ENCODE measurements at places on chromosomes 6 and 20.

DNA sequence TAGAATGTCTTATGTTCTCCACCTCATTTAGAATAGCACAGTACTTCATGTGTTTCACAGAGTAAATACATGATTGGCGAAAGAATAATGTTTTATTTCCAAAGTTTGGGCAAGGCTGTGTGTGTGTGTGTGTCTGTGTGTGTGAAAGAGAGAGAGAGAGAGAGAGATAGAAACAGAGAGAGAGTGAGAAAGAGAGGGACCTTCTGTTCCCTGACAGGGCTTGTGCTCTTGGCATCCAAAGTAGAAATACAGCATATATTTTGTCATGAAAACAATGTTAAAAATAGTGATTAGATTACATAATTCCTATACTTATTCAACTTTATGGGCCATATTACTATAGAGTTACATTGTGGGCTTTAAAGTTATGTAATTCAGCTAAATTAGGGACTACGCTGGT, 201.2 kb downstream of the KIF6 start:
- no peak for DNase-seq

DNA sequence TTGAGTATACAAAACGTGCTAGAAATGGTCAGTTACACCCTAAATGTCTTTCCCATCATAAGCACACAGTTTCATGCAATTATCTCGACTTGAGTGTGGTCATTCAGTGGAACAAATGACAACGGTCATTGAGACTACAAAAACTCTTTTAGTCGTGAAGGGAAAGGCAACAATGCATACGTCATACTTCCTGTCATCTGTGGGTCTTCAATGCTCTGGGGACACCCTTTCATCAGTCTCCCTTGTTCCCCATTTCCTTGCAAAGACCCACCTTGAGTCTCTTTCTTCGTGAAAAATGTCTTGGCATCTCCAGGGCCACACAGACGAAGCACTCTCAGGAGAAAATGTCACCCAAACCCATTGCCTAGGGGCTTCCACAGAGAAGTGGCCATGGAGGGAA, 238.5 kb downstream of the GMPR start:
- no peak for DNase-seq

GRCh38 chr20:24787621-24788020, 161.4 kb upstream of the CST7 start:
- DNase-seq: no peak

DNA sequence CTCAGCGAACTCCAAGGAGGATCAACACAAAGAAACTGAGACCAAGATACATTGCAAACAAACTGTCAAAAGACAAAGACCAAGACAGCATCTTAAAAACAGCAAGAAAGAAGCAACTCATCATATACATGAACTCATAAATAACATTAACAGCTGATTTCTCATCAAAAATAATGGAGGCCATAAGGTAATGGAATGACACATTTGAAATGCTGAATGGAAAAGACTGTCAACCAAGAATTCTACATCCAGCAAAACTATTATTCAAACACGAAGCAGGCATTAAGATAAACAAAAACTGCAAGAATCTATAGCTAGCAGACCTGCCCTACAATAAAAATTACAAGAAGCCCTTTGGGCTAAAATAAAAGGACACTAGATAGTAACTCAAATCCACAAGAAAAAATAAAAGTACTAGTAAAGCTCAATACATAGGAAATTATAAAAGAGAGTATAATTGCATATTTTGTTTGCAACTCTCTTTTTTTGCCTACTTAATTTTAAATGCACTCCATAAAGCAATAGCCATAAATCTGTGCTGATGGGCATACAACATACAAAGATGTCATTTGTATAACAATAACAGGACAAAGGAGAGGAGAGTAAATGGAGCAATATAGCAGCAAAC, 37.9 kb upstream of the FOXF2 start:
- no peak for DNase-seq

DNA sequence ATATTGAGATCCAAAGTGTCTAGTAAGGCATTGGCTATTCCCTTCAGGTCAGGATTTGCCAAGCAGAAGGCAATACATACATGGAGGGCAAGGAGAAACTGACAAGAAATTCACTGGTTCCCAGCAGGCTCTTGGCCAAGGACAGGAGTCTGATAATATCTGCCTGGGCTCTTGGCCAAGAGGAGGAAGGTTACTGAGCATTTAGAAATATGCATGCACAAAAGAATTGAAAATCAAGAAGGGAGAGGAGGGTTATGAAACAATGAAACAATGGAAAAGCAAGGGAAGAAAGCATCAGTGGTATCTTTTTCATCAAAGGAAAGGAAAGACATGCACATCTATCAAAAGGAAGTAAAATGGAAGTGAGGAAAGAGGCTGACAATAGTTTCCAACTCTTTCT, 42.4 kb downstream of the ARHGAP18 start:
- no peak for DNase-seq

DNA sequence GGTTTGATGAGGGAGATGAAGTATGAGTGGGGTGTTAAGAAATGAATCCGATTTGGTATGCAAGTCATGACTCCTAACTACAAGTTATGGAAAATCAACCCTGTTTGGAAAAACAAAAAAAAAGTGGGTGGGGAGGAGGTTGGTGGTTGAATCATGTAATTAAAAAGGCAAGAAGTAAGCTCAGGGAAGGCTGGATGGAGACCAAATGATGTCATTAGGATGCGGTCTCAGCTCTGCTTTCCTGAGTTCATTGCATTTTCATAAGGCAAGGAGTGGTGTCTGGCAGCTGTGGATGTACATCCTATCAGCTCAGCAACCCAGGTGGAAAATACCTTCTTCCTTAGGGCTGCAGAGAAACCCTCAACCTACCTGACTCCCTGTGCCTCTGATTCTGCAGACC, 60.4 kb upstream of the AKAP12 start:
- DNase-seq: no peak

DNA sequence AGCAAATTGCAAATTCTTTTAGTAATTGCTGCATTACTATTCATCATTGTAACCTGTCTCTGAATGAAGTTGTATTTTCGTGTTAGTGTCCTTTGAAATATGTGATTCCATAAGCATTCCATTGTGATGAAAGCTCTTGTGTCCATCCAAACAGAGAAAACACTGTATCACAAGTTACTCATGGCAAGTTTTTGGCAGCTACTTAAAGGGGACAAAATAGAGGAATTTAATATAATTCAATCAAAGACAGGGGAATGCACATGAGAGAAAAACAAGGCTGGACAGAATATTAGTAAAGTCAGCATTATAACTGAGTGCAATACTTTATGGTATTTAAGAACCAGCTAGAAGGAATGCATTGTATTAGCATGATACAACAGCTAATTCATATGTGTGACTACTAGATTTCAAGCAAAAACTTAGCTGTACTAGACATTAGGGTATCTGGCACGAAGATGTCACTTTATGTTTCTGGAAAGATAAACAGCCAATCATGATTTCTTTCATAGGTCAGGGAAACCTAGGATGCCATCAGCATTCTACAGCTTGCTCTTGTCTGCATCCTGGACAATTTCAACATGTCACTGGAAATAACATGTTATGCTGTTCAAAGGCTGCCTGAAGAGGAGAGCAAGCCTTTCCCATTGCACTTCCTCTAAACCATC, 270.6 kb upstream of the MARCKS start:
- peak; percentile 4 for DNase-seq

GRCh38 chr6:451336-451735, 59.8 kb downstream of the IRF4 start:
- DNase-seq: no peak

DNA sequence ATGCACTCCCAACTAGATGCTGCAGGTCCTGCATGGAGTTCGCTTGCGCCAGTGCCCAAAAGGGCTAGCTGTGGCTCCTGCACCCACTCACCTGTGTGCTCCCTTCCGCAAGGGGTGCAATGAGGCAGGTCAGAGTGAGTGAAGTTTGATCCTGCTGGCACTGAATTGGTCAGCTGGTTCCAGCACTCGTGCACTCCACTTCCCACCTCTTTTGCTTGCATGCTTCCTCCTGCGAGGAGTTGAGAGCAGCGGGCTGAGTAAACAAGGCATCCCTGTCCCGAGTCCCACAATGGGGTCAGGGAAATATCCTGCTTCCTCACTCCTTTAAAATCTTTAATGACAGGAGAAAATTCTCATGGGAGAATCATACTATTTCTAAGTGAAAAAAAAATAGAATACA, 86.2 kb downstream of the LCA5 start:
- DNase-seq: no peak

DNA sequence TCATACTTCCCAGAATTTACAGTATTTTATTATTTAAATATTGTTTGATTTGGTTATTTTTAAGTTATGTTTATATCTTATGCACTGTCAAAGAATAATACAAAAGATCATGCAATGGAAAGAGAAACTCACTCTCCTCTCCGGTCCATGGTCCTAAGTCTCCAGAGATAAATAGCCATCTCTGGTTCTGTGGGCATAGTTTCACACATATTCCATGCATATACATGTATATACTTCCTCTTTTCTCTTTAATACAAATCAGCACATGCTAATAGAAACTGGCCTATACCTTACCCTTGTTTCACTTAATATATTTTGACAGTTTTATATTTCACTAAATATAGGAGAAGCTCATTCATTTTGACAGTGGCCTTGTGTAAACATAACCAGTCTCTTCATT, 901.7 kb upstream of the CITED2 start:
- DNase-seq: no peak

DNA sequence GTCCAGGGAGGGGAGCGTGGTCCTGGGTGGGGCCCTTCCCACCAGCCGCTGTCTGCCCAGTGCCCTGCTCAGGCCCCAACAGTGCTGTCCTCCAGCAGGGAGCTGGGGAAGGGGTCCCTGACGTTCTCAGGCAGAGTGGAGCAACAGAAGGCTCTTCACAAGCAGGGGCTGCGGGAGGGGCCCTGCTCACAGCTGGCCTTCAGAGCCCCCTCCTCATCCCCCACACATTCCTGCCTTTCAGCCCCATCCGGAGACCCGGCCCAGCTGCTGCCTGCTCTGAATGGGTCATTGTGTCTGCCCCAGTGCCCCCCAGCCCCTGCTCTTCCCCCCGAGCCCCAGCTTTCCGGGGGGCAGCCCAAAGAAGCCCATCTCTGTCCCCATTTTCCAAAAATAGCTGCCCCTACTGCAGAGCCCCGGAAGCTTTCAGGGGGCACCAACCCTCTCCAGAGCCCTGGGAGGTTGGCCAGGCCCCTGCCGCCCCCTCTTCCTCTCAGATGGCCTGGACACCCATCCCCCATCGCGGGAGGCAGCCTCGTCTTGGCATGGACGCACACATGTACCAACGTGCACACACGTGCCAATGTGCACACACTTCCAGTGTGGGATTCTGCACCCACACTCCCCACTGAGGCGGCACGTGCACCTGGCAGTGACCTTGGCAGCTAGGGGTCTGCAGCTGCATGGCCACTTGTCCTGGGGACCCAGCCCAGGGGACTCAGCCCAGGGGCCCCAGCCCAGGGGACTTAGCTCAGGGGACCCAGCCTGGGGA, 3.7 kb downstream of the COL20A1 start:
- DNase-seq: no peak

DNA sequence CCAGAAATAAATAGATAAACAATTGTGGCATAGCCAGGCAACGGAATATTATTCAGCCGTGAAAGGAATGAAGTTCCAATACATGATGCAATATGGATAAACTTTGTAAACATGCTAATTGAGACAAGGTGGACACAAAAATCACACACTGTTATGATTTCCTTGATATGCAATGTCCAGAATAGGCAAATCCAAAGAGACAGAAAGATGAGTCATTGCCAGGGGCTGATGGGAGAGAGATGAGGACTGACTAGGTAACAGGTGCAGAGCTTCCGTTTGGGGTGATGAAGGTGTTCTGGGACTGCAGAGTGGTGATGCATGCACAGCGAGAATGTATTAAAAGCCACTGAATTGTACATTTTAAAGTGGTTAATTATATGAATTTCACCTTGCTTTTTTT, 31.1 kb upstream of the SPO11 start:
- no peak for DNase-seq

DNA sequence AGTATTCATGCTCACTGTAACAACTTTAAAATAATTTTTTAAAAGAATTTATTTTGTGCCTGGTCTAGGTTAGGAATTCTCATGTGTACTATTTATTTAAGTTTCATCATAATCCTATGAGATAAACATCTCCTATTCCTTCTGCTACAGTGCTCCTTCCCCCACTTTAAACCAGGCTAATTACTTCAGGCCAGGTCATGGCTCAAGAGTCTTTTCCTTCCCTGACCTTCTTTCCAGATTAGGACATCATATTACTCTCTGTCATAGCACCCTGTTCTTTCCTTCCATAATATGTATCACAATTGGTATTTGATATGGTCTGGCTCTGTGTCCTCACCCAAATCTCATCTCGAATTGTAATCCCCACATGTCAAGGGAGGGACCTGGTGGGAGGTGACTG, 239.0 kb downstream of the BTBD9 start:
- no peak for DNase-seq

- no peak for DNase-seq
Observed at GRCh38 chr20:51065615-51066014, 42.7 kb upstream of the KCNG1 start.

GRCh38 chr6:37783856-37784584, 35.5 kb upstream of the ZFAND3 start:
- DNase-seq: no peak

GRCh38 chr6:160882791-160883279, 108.7 kb upstream of the MAP3K4 start:
- no peak for DNase-seq

GRCh38 chr20:35385733-35386132, 26.0 kb downstream of the UQCC1 start:
- no peak for DNase-seq

DNA sequence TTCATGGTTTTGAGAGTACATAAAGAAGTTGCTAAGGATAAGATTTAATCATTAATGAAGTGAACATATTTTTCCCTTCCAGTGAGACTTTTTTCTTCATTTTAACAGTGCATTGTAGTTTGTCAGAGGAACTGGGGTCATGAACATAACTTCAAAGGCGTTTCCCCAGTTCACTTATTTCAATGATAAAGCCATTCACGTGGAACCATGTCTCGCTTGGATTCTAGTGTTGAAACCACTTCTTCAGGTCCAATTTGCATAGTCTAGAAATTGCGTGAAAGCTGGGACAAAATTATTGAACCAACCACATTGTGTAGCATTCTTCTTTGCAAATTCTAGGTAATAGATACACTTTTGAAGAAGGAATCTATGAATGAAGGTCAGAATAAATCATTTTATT, 197.0 kb downstream of the CLIC5 start:
- no peak for DNase-seq

- DNase-seq: no peak
Observed at GRCh38 chr6:136230219-136230853, 19.8 kb downstream of the MTFR2 start.

GRCh38 chr6:14549304-14549770, 431.8 kb downstream of the CD83 start:
- DNase-seq: no peak

Measured in urothelium cell line (cell line).